ENCODE measurements at places on chromosomes 16 and 17.

DNA sequence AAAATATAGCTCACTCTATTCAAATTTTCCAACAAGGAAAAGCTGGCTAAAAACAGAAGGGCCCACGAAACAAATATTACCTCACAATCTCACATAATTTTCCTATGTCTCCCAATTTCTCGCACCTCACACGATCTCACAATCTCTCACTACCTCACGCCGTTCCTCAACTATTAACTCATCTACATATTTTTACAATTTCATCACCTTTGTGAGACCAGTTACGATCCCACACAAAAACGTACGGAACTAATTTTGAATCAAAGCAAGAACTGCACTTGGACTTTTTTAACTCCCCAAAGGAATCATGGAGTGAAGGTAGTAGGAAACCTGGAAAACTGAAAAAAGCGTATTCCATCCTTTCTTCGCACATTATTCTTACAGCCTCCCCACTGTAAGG is 1.1 kb downstream of the CBX1 start:
- DNase-seq = no peak
- no peaks in the 10 kb centered on the region for H3K36me3 ChIP-seq
- no peak overlapping the region for H3K27ac ChIP-seq
- H3K27me3 ChIP-seq = no peaks in the 10 kb centered on the region
- H3K4me1 ChIP-seq = peaks cover 10% of the 10 kb centered on the region

DNA sequence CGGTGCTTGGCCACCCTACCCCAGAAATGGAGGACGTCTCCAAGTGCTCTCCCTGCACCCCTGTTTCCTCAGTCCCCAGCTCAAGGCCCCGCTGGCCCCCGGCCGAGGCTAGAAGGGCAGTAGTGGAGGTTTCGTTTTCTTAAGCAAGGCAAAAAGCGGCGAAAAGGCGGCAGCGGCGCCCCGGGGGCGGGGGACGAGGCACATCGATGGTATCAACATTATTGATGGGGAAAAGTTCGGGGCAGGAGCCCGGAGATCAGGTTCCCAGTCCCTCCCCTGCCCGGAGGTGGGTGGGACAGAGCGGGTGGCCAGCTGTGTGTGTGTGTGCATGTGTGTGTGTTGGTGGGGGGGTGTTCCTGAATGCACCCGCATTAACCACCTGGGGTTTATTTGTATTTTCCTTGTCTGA is 4.1 kb upstream of the SALL1 start:
- H3K36me3 ChIP-seq = no peaks in the 10 kb centered on the region
- no peak overlapping the region for H3K4me3 ChIP-seq
- H3K4me1 ChIP-seq = no peaks in the 10 kb centered on the region
- no peak overlapping the region for H3K27ac ChIP-seq
- no peak for DNase-seq

DNA sequence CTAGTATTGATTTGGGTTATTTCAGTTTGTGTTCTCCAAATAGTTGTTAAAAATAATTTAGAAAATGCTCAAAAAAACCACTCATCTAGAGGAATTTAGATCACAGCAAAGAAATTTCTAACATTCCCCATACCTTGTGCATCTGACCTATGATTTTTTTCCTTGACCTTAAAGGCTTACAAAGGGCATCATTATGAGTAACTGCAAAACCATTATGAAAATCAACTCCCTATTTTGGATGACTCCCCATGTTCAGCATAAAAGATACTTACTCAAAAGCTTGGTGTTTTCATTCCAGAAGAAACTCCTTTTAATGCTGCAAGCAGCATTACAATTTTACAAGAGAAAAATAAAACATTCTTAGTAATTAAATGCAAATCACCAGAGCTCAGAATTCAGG is 83.2 kb downstream of the GRIN2A start:
- H3K36me3 ChIP-seq = no peaks in the 10 kb centered on the region
- H3K27me3 ChIP-seq = no peaks in the 10 kb centered on the region
- no peak overlapping the region for H3K4me3 ChIP-seq
- no peak overlapping the region for H3K27ac ChIP-seq
- H3K4me1 ChIP-seq = no peaks in the 10 kb centered on the region

DNA sequence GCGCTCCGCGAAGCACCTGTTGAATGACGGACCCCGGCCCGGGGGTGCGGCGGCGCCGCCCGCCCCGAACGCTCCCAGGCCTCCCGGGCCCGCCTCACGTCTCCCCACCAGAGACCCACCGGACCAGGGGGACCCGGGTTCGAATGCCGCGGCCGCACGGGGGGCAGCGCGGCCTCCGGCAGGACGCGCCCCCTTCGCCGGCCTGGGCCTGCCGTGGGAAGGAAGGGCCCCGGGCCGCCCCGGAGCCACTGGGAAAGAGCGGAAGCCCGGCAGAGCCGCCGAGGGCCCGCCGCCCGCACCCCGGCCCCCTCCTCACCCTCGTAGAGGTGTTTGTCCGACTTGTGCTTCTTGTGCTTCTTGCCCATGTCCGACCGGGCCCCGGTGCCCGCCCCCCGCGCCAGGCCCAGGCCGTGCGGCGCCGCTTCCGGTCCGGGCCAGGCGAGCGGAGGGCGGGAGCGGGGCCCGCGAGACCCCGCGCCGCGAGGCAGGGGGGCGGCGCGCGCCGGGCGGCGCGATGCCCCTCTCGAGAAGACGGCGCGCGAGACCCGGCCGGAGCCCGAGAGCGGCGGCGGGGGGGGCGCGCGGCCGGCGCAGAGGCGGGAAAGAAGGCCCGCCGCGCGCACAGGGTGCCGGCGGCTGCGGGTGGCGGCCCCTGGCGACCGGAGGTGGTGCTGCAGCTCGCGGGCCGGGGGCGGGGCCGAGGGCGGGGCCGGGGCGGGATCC is at the start of gene BRD7:
Gene BRD7, minus strand, starts transcription at position 579 of the 723 bp plus-strand sequence. Its CDS starts 214 bp downstream, at position 365.
- H3K4me1 ChIP-seq = peaks cover 28% of the 10 kb centered on the region
- no peaks in the 10 kb centered on the region for H3K36me3 ChIP-seq
- peak within 1 kb of the TSS; percentile 95 for H3K4me3 ChIP-seq
- DNase-seq = peak; percentile 68
- no peaks in the 10 kb centered on the region for H3K27me3 ChIP-seq

GRCh38 chr17:82439194-82439828 is 11.2 kb downstream of the CYBC1 start:
- no peak for DNase-seq
- peaks cover 6% of the 10 kb centered on the region for H3K36me3 ChIP-seq
- H3K27me3 ChIP-seq = no peaks in the 10 kb centered on the region
- H3K4me3 ChIP-seq = no peak overlapping the region
- H3K27ac ChIP-seq = no peak overlapping the region

DNA sequence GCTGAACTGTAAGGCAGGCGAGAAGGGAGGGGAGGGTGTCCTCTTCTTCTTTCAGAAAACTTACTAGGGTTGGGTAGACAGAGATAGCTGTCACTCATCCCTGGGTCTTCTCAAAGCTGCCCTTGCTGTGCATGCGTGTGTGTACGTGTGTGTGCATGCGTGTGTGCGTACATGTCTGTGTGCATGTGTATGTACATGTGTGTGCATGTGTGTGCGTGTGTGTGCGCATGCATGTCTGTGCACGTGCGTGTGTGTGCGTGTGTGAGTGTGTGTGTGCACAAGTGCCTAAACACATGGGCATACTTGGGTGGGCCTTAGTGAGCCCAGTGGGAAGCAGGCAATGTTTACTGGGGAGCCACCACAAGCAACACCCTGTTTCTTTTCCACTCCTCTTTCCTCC is 154.8 kb upstream of the TNRC6C start:
- no peaks in the 10 kb centered on the region for H3K4me1 ChIP-seq
- no peak for DNase-seq
- peaks cover 11% of the 10 kb centered on the region for H3K27me3 ChIP-seq
- no peaks in the 10 kb centered on the region for H3K36me3 ChIP-seq
- no peak overlapping the region for H3K4me3 ChIP-seq
- H3K27ac ChIP-seq = no peak overlapping the region

- H3K27ac ChIP-seq = no peak overlapping the region
- no peaks in the 10 kb centered on the region for H3K27me3 ChIP-seq
- DNase-seq = no peak
- no peaks in the 10 kb centered on the region for H3K36me3 ChIP-seq
- H3K4me1 ChIP-seq = peaks cover 8% of the 10 kb centered on the region
- no peak overlapping the region for H3K4me3 ChIP-seq
Observed at GRCh38 chr16:89246383-89246902, 28.9 kb downstream of the ZNF778 start.

- no peak overlapping the region for H3K27ac ChIP-seq
- H3K36me3 ChIP-seq = no peaks in the 10 kb centered on the region
- no peaks in the 10 kb centered on the region for H3K27me3 ChIP-seq
- no peak overlapping the region for H3K4me3 ChIP-seq
- H3K4me1 ChIP-seq = peaks cover 10% of the 10 kb centered on the region
- no peak for DNase-seq
Observed at GRCh38 chr16:85843471-85844168, 44.1 kb downstream of the COX4I1 start.

DNA sequence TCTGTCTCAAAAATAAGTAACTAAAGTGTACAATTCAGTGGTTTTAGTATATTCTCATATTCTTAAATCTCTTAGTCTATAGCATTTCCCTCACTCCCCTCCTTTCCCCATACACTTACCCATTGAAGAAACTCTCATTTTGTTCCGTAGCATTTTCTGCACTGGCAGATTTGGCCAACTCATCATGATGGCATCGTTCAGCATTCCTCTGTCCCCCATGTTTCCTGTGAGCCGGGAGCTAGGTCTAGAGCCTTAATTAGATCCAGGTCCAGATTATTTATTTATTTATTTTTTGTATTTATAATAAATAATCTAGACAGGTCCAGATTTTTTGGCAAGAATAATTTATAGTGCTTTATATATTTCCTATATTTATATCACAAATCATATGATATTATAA is 31.0 kb downstream of the HEATR3 start:
- H3K4me3 ChIP-seq = no peak overlapping the region
- H3K4me1 ChIP-seq = no peaks in the 10 kb centered on the region
- peaks cover 7% of the 10 kb centered on the region for H3K36me3 ChIP-seq
- DNase-seq = no peak

GRCh38 chr17:6045621-6046357 is 24.4 kb upstream of the WSCD1 start:
- no peaks in the 10 kb centered on the region for H3K27me3 ChIP-seq
- H3K36me3 ChIP-seq = no peaks in the 10 kb centered on the region
- no peak overlapping the region for H3K27ac ChIP-seq
